ENCODE measurements at places on chromosomes 2 and 18.

DNA sequence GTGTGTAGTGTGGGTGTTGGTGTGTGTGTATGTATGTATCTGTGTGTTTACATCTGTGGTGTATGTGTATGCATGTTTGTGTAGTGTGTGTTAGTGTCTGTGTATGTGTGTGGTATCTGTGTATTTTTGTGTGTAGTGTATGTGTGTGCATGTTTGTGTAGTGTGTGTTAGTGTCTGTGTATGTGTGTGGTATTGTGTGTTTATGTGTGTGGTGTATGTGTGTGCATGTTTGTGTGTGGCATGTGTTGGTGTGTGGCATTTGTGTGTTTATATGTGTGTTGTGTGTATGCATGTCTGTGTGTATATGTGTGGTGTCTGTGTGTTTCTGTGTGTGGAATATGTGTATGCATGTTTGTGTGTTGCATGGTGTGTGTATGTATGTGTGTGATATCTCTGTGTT lies 96.4 kb downstream of the CMPK2 start:
- DNase-seq = no peak

GRCh38 chr2:66840321-66841002 lies 405.5 kb downstream of the MEIS1 start:
- DNase-seq = no peak

DNA sequence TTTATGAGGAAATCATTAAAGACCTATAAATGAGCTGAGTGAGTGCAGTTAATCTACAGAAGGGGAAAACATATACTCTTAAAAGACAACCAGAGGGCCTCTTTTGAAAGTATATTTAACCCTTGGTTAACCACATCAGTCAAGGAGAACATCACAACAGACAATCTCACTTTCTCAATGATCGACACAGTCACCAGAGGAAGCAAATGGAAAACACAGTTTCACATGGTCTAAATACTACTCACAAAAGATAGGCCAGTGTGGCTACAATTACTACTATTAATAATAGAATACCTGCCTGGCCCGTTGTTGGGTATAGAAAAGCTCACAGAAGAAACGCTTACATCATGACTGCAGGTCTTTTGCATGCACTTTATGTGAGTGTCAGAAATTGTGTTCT lies 426.2 kb downstream of the NCKAP5 start:
- DNase-seq = no peak

GRCh38 chr2:124524155-124524915 lies 499.2 kb downstream of the CNTNAP5 start:
- no peak for DNase-seq

DNA sequence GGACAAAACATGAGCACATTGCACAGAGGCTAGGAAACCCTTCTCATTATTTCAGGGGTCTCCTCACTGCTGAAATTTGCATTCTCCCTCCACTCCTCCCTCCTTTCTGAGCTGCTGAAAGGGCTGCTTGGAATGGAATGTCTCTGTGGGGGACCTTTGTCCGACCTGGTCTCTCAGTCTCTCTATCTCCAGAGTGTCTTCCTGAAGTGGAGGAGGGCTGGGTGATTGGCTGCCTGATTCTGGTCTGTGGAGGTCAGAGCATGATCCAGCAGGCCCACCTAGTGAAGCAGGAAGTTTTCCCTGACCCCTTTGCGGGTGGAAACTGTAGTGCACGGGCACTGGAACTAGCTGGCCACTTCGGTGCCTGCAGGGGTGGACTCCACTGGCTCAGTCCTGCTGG lies 560.5 kb upstream of the HS6ST1 start:
- no peak for DNase-seq
